ENCODE measurements at places on chromosomes 2 and 18.

- DNase-seq: no peak
Observed at GRCh38 chr2:40760071-40760666, 308.3 kb upstream of the SLC8A1 start.

GRCh38 chr2:106607371-106607770 is 120.2 kb downstream of the CD8B2 start:
- no peak for DNase-seq

- no peak for DNase-seq
Observed at GRCh38 chr2:205769879-205770278, 87.6 kb downstream of the NRP2 start.

DNA sequence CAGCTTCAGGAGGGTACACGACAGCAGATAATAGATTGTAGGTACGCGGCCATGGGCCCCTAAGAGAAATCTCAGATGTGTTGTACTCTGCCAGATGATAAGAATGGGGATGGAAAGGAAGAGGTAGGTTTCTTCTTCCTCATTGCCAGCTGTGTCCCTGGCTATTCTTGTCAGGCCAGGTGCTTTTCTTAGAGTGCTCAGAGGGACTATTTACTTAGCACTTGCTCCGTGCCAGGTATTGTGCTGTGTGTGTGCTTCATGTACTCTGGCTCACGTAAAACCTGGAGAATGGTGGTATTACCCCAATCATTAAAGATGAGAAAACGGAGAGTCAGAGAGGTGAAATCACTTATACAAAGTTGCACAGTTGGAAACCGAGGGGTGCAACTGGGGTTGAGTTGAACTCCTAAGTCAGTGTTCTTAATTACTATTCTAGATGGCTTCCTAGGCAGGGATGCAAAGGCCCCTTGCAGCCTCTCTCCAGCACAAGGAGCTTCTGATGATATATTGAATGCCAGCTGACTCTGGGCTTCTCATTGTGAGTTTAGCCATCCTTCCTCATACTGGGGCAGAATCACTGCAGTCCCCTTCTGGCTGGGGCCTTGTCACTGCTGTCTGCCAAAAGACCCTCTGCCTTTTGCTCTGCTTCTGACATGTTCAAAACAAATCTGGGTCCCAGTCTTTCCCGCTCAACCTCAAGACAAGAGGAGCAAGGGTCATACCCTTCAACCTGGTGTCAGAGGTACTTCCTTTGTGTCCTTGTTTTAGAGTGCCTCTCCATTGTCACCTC is 60.7 kb downstream of the LYPD1 start:
- DNase-seq: no peak

- DNase-seq: peak; percentile 41
Observed at GRCh38 chr18:3995476-3996102, 459.5 kb downstream of the DLGAP1 start.

- no peak for DNase-seq
Observed at GRCh38 chr18:78309924-78310323, 669.7 kb upstream of the SALL3 start.

DNA sequence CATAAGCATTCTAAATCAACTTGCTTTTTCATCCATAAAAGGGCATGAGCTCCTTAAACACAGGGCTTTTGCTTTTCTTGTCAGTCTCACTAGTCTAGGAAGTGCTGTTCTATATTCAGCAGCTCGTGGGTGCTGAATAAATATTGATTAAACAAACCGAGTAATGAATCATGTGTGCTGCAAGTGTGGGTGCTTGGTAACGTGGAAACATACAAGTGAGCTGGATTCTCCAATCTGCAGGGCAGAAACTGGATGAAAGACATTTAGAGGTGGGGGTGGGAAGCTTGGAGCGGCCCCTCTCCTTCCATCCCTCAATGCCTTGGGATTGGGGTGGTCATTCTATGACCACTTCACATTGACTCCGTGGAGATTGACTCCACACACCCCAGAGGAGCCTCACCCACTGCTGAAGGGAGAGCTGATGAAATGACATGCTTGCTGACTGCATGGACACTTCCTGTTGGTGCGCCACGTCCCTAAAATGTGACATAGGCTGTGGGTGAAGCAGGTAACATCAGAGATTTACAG is 114.6 kb downstream of the DOCK10 start:
- DNase-seq: peak; percentile 30

DNA sequence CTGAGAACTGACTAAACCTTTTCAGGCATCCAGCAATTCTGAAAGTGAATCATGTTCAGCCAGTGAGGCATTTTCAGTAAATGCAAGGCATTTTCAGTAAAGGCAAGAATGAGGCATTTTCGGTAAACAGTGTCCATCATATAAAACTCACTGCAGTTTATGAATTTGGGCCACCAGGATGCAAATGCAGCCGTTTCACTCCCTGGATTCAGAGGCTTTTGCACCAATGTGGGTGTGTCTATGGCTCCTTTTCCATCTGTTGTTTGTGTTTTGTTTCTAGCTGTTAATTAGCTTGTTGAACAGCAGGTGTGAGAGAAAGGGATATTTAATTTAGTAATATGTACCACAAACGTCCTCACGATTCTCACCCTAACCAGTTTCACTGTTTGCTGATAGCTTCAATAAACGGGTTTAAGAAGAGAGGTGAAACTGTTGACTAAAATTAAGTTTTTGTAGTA is 116.3 kb upstream of the PGAP1 start:
- no peak for DNase-seq

DNA sequence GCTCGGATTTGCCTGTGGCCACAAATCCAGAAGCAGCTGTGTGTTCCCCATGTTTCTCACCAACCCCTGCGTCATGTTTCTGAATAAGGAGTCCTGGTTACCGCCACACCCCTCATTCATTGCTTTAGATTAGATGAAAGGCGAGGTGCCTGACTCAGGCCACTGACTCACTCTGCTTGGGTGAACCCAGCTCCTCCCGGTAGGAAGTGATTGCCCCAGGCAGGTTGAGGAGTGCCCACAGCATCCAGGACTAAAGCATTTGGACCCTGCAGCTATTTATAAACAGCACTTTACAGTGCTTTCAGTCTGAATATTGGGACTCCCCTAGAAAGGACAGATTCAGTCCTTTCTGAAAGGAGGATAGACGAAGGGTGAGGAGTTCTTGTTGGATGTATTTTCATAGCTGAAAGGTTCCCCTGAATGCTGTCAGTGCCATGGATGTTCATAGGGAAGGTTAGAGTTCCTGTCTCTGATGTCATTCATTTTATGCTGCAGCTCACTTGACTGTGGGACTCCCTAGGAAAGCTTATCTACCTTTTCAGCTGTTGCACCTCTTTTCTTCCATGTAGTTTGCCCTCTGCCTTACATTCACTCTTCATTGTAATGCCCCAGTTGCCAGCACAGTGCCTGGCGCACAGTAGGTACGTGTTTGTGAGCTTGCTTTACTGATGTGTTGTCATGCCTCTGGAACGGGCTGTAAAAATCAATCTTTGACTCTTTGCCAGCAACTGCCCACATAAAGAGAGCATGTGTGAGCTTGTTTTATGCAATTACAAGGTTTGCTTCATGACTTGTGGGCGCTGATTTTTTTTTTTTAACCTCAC is 14.9 kb downstream of the ITGA6 start:
- peak; percentile 49 for DNase-seq

GRCh38 chr2:1521191-1521877 is 108.1 kb downstream of the TPO start:
- no peak for DNase-seq

DNA sequence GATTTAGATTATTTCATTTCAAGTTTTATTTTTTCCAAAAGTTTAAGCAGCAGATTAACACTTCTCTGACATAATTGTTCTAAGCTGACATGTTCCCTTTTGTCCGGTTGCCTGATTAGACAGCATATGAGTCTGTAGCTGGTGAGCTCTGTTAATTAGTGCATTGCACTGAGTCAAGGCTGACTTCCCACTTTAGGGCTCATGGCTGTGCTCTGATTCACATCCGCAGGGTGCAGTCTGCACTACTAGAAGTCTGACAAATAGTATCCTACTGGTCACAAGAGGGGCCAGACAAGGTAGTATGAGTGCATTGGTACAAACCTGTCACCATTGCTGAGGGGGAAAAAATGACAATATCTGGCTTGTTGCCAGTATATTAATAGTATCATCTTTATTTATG is 443.9 kb upstream of the ZNF804A start:
- DNase-seq: no peak

DNA sequence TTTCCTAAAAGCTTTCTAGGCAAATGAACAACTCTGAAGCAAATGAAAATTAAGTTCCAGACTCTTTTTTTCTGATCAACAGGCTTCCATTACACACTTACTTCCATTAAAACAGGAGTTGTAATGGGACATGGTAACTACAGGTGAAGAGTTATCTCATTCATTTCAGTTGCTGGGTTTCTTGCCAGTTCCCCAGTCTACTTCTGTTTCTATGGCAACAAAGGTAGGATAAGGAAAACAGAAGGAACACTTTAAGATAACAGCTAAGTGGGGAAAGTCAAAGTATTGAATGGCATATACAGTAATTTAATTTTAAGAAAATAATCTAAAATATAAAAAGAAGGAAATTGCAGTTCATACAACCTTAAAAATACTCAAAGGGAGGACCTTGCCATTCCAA is 25.1 kb downstream of the BAZ2B start:
- DNase-seq: no peak

GRCh38 chr2:60481257-60481656 is 72.2 kb downstream of the BCL11A start:
- DNase-seq: no peak

- no peak for DNase-seq
Observed at GRCh38 chr2:216807857-216808272, 52.0 kb downstream of the TNP1 start.

DNA sequence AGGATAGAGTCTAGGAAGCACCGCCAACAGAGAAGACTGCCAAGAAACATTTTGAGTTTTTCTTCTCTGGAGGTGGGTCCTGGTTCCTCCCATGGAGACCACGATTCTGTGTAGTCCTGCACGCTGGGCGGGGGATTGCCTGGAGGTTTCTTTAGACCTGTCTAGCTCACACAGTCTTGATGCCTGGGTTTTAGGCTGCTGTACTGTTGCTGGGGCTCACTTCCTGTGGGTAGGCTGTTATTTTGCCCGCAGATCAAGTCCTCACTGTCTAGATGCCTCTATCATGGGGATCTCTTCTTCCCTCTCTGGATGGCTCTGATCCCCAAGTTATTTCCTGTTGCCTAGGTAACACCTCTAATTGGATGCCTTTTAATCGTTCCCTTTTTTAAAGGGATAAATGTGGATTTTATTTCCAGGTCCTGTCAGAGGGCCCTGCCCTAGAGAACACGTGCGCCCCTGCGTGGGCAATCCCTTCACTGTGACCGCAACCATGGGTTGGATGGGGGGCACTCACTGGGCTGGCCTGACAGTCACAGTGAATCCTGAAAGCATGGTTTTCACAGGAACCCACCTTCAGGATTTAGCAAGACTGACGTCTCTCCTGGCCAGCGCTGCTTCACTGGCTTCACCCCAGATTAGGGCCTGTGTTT is 115.7 kb downstream of the MSH2 start:
- DNase-seq: no peak
